ENCODE measurements at places on chromosomes 2 and 18.

DNA sequence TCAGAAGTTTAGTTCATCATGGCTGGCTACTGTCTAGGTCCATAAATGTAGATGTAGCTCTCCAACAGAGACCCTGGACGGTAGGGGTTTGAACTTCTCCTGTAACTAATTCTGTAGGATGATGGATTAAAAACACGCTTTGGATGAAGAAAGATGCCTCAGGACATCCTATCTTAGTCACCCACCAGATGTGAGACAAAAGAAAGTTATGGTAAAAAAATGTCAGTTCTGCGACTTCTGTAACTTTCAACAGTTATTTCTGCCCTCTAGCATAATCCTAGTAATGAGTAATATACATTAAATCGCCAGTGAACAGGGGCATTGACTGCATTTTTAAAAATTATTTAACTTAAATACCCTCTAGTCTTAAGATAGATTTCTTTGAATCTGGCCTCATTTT is 210.1 kb upstream of the LRATD1 start:
- no peak for DNase-seq

- DNase-seq: no peak
Measured at GRCh38 chr2:217838409-217838831, 164.4 kb downstream of the TNS1 start.

DNA sequence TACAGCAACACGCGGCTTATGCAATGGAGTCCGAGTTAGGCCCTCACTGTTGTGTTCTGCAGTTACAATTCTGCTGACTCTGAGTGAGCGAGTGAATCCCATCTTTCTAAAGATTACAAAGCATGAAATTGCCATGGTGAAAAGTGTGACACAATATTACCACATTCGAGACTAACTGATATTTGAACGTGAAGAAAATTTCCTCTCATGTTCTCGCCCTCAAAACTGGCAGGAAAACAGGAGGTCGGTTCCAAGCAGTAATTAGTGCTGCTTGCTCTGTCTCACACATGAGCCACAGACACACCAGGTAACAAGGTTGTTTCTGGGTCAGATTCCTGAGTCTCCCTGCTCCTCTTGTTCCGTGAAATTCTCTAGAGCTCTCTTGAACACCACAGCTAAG is 93.7 kb upstream of the RIOK3 start:
- no peak for DNase-seq

- no peak for DNase-seq
Measured at GRCh38 chr2:205761421-205761820, 79.1 kb downstream of the NRP2 start.

GRCh38 chr2:231931481-231931915 is 5.3 kb upstream of the NPPC start:
- DNase-seq: no peak

GRCh38 chr2:43220760-43221123 is 5.7 kb downstream of the ZFP36L2 start:
- no peak for DNase-seq

- no peak for DNase-seq
Measured at GRCh38 chr18:68564351-68564750, 150.6 kb downstream of the TMX3 start.

GRCh38 chr18:35756506-35757117 is 175.1 kb downstream of the GALNT1 start:
- no peak for DNase-seq

GRCh38 chr18:67276638-67277037 is 239.9 kb downstream of the DSEL start:
- DNase-seq: no peak

DNA sequence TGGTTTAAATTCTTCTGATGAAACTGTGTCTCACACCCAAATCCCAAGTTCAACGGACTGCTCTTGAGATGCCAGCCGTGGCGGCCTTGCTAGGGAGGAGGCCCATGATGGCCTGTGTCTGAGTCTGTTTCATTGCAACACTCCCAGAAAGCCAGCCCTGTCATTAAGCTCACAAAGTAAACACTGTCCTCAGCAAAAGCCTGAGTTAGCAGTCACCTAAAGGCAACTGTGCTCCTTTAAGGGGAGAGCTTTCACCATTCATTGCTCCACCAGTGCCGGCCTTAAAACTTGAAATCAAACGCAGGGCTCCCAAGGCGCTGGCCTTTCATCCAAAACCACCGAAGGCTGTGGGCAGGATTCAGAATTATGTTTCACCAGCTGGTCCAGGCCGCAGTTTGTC is 42.5 kb upstream of the PPP1CB start:
- DNase-seq: no peak

DNA sequence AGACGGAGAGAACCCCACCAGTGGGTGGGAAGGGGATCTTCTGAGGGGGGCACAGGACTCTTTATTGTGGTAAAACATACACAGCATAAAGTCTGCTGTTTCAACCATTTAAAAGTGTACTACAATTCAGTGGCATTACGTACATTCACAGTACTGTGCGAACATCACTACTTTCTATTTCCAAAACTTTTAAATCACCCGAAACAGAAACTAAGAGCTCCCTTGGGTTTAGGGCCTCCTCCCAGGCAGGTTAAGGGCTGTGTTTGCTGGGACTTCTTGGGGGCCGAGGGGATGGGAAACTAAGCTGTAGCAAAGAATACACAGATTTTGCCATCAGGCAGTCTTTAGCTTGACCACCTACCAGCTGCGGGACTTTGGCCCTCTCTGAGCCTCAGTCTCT is 242.0 kb downstream of the HAUS1 start:
- no peak for DNase-seq

- no peak for DNase-seq
Measured at GRCh38 chr2:108911401-108911800, 77.6 kb downstream of the EDAR start.

GRCh38 chr2:30741576-30741975 is 65.7 kb downstream of the CAPN13 start:
- DNase-seq: no peak

DNA sequence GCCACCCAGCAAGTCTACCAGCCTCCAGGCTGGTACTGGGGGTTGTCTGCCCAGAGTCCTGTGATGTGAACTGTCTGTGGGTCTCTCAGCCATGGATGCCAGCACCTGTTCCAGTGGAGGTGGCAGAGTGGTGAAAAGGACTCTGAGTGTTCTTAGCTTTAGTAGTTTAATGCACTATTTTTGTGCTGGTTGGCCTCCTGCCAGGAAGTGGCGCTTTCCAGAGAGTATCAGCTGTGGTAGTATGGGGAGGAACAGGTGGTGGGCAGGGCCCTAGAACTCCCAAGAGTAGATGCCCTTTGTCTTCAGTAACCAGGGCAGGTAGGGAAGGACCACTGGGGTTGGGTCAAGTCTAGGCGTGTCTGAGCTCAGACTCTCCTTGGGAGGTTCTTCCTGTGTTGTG is 356.7 kb downstream of the STK39 start:
- no peak for DNase-seq

GRCh38 chr2:229340086-229340760 is 69.1 kb upstream of the PID1 start:
- no peak for DNase-seq

GRCh38 chr2:169042856-169043255 is 11.7 kb upstream of the ABCB11 start:
- DNase-seq: no peak

DNA sequence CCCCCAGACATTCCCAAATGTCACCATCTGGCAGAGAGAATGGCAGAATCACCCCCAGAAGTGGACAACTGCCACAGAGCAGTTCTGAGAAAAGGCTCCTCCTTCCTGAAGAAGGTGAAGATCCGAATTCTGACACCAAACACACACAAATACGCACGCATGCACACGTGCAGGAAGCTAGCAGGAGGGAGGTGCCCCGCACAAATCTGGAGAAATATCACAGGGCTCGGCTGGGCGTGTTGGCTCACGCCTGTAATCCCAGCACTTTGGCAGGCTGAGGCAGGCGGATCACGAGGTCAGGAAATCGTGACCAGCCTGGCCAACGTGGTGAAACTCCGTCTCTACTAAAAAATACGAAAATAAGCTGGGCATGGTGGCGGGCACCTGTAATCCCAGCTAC is 38.5 kb upstream of the ATG16L1 start:
- no peak for DNase-seq

- no peak for DNase-seq
Measured at GRCh38 chr18:56984731-56985130, 162.2 kb upstream of the BOD1L2 start.

Measured in fibroblast of skin of left biceps (primary cell).